Left ventricle myocardium inferior (tissue), 1 donor: ENCODE measurements at places on chromosomes 2 and 18. TPM values are rescaled to one million over a fixed set of nuclear protein-coding genes. Genes with fewer than 3 reads are reported as not detected.

The OTOS gene
- not detected for total RNA-seq

The POMC gene
- total RNA-seq, result 7.5 TPM

The RUFY4 gene
- not detected for total RNA-seq

The NEURL3 gene
- total RNA-seq, result not detected

The CEP68 gene
- 20.2 TPM for total RNA-seq

The ANKRD30B gene
- total RNA-seq, result not detected

The ALK gene
- 0.14 TPM for total RNA-seq

The CTAGE1 gene
- not detected for total RNA-seq

The CCDC102B gene
- 6.1 TPM for total RNA-seq

The IL1R1 gene
- total RNA-seq, result 22.6 TPM

The IL36B gene
- not detected for total RNA-seq

The STAMBP gene
- total RNA-seq, result 35.5 TPM

The NLRC4 gene
- total RNA-seq, result 0.96 TPM

The TUBA4B gene
- total RNA-seq, result not detected

DNA sequence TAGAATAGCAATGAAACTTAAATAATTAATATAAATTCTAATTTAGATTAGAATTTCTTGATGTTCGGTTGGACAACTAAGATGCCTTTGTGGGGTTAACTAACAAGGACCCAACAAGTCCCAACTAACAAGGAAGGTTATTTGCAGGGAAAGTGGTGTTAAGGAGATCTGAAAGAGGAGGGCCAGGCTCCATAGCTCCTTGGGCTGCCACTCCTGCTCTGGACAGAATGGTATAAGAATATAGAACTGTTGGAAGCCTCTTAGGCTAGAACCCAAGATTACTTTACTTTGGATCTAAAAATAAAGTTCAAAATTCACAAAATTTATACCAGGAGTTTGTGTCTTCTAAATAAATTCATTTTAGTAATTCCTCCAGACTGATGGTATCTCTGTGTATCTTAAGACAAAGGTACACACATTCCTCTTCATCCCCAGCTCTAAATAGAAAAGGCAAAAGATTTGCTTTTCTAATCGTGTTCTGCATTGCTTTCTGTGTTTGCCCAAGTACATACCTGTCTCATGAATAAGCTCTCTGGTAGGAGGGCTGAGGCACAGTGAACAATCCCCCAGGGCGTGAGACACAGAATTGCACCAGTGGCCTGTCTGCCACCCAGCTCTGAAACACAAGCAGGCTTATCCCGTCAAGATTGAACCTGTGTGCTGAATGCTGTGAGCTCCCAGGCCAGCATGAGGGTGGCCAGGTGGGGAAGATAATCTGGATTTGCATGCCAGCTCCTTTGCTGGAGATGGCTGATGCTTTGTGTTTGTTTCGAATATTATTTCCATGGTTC lies 176.0 kb downstream of the ACKR3 start:
- no peak overlapping the region for H3K27ac ChIP-seq
- no peaks in the 10 kb centered on the region for H3K36me3 ChIP-seq
- H3K4me3 ChIP-seq, result no peak overlapping the region
- no peaks in the 10 kb centered on the region for H3K27me3 ChIP-seq

DNA sequence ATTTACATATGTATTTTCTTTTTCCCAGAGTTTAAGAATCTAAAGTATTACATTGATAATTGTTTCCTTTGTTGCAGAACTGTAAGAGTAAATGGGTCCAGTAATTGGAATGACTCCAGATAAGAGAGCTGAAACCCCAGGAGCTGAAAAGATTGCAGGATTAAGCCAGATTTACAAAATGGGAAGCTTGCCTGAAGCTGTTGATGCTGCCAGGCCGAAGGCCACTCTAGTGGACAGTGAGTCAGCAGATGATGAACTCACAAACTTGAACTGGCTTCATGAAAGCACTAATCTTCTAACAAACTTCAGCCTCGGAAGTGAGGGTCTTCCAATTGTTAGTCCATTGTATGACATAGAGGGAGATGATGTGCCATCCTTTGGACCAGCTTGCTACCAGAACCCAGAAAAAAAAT lies 183.8 kb upstream of the STON1 start:
- peak overlapping the region; percentile 60 for H3K27ac ChIP-seq
- H3K4me3 ChIP-seq, result no peak overlapping the region
- H3K36me3 ChIP-seq, result peaks cover 29% of the 10 kb centered on the region
- peak; percentile 23 for DNase-seq
- no peaks in the 10 kb centered on the region for H3K27me3 ChIP-seq

DNA sequence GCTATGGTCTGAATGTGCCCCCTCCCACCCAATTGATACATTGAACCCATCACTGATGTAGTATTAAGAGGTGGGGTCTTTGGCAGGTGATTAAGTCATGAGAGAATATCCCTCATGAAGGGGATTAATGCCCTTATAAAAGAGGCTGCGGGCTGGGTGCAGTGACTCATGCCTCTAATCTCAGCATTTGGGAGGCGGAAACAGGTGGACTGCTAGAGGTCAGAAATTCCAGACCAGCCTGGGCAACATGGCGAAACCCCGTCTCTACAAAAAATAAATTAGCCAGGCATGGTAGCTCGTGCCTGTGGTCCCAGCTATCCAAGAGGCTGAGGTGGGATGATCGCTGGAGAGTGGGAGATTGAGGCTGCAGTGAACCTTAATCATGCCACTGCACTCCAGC lies 14.3 kb downstream of the POLR2D start:
- H3K36me3 ChIP-seq, result peaks cover 33% of the 10 kb centered on the region
- H3K27ac ChIP-seq, result no peak overlapping the region
- no peaks in the 10 kb centered on the region for H3K4me1 ChIP-seq
- DNase-seq, result no peak
- H3K27me3 ChIP-seq, result no peaks in the 10 kb centered on the region
- H3K4me3 ChIP-seq, result no peak overlapping the region

DNA sequence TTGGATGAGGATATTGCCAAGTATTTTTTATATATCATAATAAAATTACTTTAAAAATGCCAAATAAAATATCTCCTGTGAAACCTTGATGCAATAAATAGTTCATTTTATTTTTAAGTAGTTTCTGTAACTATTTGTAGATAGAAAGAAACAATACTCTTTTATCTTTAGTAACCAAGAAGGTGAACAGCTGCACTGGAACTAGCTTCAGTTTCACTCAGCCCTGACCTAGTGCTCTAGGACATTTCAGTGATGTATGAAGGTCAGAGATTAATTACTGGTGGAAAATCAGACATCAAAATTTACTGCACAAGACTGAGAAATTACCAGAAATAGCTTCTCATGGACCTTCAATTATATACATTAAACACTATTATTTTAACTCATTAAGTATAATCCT lies 1305.0 kb downstream of the CNTNAP5 start:
- no peak for DNase-seq
- H3K36me3 ChIP-seq, result no peaks in the 10 kb centered on the region
- no peak overlapping the region for H3K27ac ChIP-seq
- no peak overlapping the region for H3K4me3 ChIP-seq

GRCh38 chr2:111134055-111134454 lies 13.3 kb downstream of the BCL2L11 start:
- H3K36me3 ChIP-seq, result peaks cover 14% of the 10 kb centered on the region
- peaks cover 44% of the 10 kb centered on the region for H3K4me1 ChIP-seq
- DNase-seq, result no peak
- H3K27ac ChIP-seq, result no peak overlapping the region
- no peaks in the 10 kb centered on the region for H3K27me3 ChIP-seq
- no peak overlapping the region for H3K4me3 ChIP-seq

DNA sequence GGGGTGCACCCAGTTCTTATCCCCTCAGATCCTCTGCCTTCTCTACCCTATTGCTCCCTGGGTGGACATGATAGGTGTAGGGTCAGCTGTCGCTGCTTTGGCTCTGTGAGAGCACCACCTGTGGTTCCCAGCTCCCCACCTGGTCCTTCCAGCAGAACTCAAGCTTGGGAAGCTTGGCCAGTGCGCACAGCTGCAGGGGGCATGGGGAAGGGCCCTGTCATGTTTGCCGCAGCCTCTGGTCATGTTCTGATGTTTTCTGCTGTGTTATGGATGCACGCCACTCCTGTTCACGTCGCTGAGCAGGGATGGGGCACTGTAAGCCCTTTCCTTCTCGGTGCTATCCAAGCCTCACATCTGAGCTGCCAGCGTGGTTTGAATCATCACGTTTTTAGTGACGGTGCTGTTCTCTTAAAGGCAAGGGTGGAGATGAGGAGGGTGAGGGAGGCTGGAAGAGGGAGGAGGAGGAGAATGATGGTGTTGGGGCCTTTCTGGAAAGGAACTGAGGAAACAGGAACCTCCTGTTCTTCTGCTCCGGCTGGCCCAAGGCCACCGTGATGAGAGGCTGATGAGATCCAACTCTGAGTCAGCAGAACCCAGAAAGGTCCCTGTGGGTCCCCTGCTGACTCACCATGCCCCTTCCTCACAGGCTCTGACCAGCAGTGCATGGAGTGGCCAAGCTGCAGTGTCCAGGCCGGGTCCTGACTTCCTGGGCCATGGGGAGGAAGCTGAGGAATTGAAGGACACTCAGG lies 78.0 kb downstream of the LIPG start:
- H3K27me3 ChIP-seq, result peaks cover 45% of the 10 kb centered on the region
- H3K4me1 ChIP-seq, result no peaks in the 10 kb centered on the region
- no peaks in the 10 kb centered on the region for H3K36me3 ChIP-seq
- H3K27ac ChIP-seq, result no peak overlapping the region
- H3K4me3 ChIP-seq, result no peak overlapping the region
- no peak for DNase-seq

GRCh38 chr2:109062145-109062858 lies 66.7 kb upstream of the SH3RF3 start:
- H3K36me3 ChIP-seq, result no peaks in the 10 kb centered on the region
- no peak overlapping the region for H3K4me3 ChIP-seq
- H3K27ac ChIP-seq, result no peak overlapping the region

GRCh38 chr18:11002796-11003195 lies 146.6 kb downstream of the PIEZO2 start:
- H3K27me3 ChIP-seq, result peaks cover 6% of the 10 kb centered on the region
- H3K4me1 ChIP-seq, result no peaks in the 10 kb centered on the region
- no peaks in the 10 kb centered on the region for H3K36me3 ChIP-seq
- no peak overlapping the region for H3K4me3 ChIP-seq

GRCh38 chr18:68693091-68693815 lies 21.7 kb downstream of the TMX3 start:
- no peak overlapping the region for H3K4me3 ChIP-seq
- no peaks in the 10 kb centered on the region for H3K27me3 ChIP-seq
- H3K4me1 ChIP-seq, result no peaks in the 10 kb centered on the region
- H3K27ac ChIP-seq, result no peak overlapping the region

GRCh38 chr2:174827371-174828369 lies 63.4 kb upstream of the CHRNA1 start:
- no peak overlapping the region for H3K4me3 ChIP-seq
- no peak for DNase-seq
- H3K27ac ChIP-seq, result peak overlapping the region; percentile 71
- H3K27me3 ChIP-seq, result no peaks in the 10 kb centered on the region
- peaks cover 60% of the 10 kb centered on the region for H3K4me1 ChIP-seq

GRCh38 chr2:152564754-152565551 lies 152.3 kb downstream of the PRPF40A start:
- no peaks in the 10 kb centered on the region for H3K27me3 ChIP-seq
- H3K4me1 ChIP-seq, result peaks cover 22% of the 10 kb centered on the region
- peaks cover 12% of the 10 kb centered on the region for H3K36me3 ChIP-seq

- H3K36me3 ChIP-seq, result no peaks in the 10 kb centered on the region
- no peak overlapping the region for H3K4me3 ChIP-seq
- no peaks in the 10 kb centered on the region for H3K27me3 ChIP-seq
- DNase-seq, result no peak
- no peak overlapping the region for H3K27ac ChIP-seq
These were observed 364.3 kb upstream of the SPHKAP start for GRCh38 chr2:228545748-228546145.
